ENCODE measurements at places on chromosomes 4 and X.

DNA sequence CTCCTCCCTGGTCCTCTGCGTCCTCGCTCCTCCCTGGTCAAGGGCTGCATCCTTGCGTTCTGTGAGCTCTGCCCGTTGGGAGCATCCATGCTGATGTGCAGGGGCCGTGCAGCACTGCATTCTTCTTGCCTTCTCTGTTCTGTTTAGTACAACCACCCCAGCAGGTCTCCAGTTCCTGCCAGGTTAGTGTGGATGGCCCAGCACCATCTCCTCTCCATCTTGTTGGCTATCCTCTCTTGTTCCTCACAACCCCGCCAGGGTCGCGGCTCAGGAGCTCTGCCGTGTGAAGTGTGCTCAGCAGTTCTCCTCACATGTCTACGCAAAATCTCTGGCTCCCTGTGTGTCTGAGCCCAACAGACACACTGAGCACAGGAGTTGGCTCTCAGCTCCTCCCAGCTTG is 10.4 kb upstream of the MAEA start:
- no peak for DNase-seq

- no peak for DNase-seq
Measured at GRCh38 chr4:25792200-25792791, 70.5 kb downstream of the SEL1L3 start.

- no peak for DNase-seq
Measured at GRCh38 chrX:82764521-82764920, 743.6 kb upstream of the POU3F4 start.

- no peak for DNase-seq
Measured at GRCh38 chr4:8762356-8762755, 109.3 kb downstream of the HMX1 start.

DNA sequence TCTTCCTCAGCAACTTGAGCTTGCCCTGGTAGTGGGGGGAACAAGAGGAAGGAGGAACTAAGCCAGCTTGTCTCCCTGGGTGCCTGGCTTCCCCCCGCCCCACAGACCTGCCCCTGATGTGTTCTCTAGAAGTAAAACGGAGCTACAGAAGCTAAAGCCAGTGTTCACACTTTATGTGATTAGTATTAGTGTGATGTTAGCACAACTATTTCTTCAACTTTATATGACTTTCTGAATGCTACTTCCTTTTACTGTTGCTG is 10.7 kb downstream of the RGS12 start:
- DNase-seq, result no peak

DNA sequence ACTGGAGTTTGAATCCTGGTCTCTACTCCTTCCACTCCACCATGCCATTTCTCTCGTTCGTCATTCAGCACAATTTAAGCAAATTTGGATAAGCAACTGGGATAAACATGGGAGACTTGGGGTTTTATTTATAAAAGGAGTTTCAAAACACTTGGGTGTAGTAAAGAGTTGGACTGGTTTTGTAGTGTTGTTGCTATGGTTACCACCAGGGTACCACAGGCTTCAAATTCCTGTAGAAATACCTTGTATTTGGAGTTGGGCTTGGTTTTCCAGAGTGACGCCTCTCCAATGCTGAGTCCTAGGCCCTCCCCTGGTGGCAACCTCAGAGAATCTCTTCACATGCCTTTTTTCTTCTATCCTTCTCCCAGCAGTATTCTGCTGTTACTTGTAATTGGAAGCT is 27.9 kb upstream of the PHOX2B start:
- DNase-seq, result no peak

DNA sequence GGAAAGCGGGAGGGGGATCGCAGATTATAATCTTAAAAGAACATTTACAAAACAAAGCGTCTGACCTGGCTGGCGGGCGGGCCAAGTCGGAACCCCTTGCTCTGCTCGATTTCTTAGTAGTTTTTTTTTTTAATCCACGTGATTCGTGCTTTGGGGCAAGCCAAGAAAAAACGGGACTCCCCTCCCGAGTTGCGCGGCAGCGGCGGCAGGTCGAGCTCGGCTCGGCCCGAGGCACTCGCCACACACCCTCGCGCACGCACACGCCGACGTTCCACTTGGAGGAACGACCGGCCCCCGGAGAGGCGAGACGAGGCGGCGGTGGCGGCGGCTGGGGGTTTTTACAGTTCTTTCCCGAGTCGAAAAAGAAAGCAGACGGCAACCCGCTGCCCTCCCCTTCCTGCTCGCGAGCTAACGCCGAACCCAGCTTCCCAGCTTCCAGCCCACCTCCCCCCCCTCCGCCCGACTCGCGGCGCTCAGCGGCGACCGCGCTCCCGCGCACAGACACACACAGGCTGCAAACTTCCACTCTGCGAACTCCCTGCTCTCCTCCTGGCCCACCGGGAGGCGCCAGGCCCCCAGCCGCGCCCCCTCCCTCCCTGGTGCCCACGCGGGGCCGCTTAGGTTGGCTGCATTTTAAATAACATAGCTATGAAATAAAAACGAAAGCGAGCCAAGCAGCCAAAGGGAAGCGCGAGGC is 1.2 kb downstream of the BCOR start:
- no peak for DNase-seq

GRCh38 chr4:62342346-62342745 is 1142.2 kb downstream of the ADGRL3 start:
- no peak for DNase-seq

DNA sequence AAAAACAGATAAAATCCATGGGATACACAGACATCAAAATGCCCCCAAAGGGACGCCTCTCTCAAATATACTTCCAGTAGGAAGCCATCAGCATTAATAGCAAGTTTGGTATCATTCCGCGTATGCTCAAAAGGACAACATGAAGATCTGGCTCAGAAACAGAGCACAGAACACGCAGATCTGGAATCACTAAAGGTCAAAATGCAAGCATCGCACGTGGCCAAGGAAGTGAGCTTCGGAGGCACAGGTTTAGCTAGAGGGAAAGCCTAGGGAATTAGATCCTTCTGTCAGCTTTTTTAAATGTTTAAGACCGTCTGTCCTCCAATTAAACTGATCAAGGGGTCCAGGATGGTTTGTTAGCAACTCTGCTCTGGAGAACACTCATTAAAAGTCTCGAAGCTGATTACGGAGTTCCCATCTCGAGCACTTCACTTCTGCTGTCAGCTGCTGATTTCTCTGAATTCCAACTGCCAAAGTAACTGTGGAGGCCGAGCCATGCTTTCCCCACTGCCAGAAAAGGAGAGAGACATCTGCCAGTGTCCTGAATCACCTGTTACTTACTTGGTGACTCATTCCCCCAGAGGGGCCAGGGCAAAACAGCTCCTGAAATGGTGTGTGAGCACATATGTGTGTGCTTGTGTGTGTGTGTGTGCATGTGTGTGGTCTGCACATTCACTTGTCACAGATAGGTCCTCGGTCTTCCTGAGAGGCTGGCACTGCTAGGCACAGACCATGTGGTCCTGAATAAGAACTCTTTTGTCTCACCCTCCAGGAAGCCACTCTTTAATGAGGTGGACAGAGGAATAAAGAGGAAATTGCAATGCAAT is 177.7 kb upstream of the PPARGC1A start:
- no peak for DNase-seq

GRCh38 chrX:42096265-42096920 is 173.0 kb upstream of the CASK start:
- no peak for DNase-seq

GRCh38 chr4:152316969-152317368 is 218.9 kb downstream of the FBXW7 start:
- no peak for DNase-seq
